NCI-H2029 (cell line): ENCODE measurements at places on chromosomes 12 and 14.

GRCh38 chr12:107670999-107671643 is 14.5 kb upstream of the PWP1 start:
- no peak for DNase-seq

DNA sequence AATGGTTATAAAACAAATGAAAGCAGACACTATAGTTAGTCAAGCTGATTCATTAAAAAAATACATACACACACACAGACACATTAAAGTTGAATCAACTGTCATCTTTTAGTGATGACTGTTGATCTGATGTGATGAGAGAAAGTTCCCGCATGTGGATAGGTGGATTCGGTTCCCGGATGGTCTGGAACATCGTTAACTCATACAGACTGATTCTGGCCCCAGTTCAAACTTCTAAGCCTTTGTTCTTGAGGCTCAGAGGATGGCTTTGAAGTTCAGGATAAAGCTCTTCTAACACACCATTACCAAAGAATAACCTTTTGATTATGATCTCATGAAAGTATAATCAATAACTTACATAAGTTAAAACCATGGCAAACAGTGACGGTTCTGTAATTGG is 27.5 kb downstream of the WIF1 start:
- DNase-seq, result no peak

- no peak for DNase-seq
Observed at GRCh38 chr12:32475724-32476123, 76.4 kb downstream of the FGD4 start.

DNA sequence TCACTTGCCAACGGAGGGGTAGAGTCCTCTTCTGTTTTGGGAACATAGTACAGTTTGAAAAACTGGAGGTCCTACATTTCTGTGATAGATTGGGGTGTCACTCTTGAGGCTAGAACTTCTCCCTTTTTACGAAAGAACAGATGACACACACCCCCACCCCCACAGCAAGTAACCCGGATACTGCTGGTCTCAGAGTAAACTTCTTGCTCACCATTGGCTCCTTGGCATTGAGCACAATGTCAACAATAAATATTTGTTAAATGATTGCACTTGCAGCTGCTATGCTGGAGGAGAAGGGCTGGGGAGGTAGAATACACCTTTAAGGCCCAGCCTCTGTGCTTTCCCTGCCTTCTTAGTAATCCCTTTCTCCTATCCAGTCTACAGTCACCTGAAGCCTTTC is 149.8 kb downstream of the TGFB3 start:
- DNase-seq, result peak; percentile 50

DNA sequence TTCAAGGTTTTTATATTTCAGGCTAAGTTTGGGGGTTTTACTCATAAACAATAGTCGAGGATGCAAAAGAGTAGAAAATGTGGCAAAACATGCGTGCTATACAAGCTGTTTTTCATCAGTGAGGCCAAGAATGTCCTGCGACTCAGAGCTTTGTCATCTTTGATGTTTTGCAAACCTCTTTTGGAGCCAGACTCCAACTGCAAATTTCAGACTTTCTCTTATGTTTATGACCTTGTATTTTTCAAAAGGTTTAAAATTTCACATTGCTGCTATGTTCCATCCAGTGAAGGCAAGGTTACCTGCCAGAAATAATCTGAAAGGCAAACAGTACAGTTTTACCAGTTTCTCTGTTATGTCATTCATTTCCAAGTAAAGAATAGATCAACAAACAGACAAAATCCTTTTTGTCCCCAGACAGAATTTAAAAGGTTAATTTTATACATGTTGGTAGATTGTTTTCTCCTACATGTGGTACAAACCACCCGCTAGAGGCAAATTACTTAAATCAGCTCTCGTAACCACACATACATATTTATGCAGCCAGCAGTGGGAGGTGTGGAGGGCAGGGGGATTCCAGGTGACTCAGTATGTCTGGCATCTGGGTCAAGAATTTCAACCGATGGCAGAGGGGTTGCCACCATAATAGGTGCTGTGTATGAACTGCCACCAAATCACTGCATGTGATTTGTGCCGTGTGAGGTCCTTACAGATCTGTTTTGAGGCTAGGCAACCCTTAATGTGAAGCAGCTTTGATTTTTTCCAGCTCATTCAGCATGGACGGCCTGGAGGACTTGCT is 119.8 kb upstream of the CPM start:
- DNase-seq, result no peak

GRCh38 chr12:79397609-79398008 is 293.2 kb downstream of the PAWR start:
- no peak for DNase-seq

DNA sequence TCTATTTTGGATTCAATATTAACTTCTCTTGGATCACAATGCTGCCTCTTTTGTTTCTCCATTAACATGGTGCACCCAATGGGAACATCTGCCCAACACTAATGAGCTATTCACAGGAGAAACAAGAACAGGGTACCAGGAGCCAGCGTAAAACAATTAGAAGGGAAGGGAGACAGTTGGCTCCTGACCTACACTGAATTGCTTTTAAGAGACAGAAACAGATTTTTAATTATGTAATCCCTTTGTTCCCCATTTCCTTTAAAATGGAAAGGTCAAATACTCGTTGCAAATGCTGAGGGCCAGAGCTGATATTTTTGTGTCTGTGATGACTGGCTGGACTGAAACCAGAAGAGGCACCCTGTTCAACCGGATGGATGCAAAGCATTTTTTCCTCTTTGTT is 108.3 kb downstream of the SEC23A start:
- peak; percentile 8 for DNase-seq

- DNase-seq, result no peak
Observed at GRCh38 chr14:80522936-80523335, 311.6 kb upstream of the DIO2 start.

DNA sequence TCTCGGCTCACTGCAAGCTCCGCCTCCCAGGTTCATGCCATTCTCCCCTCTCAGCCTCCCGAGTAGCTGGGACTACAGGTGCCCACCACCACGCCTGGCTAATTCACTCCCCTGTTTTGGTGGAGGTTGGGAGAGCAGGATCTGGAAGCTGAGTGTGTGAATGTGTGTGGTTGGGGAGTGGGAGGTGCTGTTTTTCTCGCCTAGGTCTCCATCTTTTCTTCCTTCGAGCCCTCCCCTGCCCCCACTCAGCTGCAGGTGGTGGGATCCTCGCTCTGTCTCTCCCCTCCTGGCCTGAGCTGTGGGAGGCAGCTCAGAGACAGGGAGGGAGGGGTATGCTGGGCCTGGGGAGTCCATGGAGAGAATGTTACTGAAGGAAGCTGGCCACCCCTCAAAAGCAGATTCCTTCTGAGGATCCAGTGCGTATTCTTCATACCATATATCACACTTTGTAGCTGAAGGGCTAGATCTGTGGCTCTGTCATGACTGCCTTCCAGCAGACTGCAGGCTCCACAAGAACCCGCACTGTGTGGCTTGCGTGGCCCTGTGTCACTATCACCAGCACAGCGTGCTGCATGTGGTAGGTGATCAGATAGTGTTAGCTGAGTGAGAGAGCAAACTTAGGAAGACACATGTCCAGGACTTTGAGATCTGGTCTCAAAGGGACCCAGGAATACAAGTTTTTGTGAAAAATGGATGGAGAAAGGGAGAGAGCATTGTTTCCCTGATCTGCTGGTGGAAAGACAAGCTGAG is 2.8 kb downstream of the KRT83 start:
- no peak for DNase-seq

GRCh38 chr12:68310370-68310769 is 21.8 kb downstream of the MDM1 start:
- no peak for DNase-seq
